ENCODE measurements at places on chromosomes 7 and 10.
A peak's percentile ranks its signal among the peaks of the same experiment; 100 is the strongest.

GRCh38 chr7:74544706-74545469 lies 91.2 kb downstream of the GTF2IRD1 start:
- DNase-seq: peak; percentile 31

DNA sequence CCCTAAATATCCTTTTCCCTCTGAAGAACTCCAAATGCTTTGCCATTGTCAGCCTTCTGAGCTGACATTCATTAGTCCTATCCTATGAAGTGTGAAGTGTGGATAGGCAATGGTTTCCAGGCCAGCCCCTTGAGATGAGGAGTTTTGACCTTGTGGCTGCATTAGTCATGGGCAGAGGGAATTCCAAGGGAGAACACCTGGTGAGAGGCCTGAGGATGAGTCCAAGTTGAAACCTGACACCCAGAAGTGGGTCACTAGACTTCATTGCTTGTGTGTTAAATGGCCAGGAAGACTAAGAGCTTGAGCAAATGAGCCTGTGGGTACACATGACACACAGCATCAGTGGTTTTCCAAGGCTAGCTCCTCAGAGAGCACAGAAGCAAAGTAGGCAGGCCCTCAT lies 260.8 kb downstream of the SKAP2 start:
- no peak for DNase-seq

- no peak for DNase-seq
Observed at GRCh38 chr10:113300617-113301016, 252.2 kb upstream of the HABP2 start.

DNA sequence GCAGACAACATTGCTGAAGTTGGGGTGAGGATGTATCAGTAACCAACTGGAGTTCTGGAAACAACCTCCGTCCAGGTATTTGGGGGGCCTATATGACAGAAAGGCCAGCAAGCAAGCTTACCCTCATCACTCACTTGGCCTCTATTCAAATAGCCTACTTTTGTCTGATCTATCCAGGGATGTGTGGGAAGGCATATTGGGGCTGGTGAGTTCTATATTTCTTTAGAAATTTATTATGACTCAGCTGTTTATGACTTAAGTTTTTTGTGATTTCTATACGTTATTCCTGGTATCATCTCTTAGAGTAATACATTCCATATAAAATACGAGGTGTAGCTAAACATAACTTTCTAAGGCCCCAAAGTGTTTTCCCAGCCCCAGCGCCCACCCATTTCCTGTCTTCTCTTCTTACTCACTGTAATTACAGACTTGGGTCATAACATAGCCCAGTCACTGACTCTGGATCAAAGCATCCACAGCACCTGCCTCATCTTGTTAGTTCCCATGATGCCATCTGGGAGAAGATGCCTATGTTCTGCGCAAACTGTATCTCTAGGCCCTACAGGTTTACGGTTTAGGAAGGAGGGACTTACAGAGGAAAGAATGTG lies 18.1 kb downstream of the GARS1 start:
- no peak for DNase-seq

DNA sequence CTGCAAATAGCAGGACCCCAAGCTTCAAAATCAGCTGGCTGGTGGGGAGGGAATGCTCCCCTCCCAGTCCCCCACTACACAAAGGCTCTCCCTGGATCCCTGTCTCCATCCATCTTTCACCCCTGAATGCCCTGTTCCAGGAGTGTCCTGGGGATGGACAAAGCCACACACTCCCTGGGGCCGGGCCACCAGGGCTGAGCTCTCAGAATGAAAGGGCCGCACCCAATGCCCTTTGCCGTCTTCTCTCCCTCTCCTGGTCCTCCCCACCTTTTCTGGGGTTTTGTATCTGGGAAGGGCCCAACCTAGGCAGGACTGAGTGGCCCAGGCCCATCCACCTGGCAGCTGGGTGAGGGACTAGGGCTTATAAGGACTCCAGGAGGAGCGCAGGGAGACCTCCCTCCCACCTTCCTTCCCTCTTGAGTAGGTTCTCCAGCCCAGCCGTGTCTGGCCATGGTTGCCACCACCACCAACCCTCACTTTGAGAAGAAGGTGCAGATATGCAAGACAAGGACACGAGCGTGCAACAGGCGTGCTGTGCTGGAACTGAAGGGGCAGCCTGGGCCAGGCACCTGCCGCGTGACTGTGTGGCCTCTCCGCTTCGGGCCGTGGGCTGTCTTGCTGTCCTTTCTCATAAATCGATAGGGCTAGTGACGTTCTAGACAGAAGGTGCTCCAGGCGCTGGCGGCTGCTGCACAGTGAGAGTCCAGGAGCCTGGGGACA lies 157.1 kb downstream of the TCERG1L start:
- no peak for DNase-seq

DNA sequence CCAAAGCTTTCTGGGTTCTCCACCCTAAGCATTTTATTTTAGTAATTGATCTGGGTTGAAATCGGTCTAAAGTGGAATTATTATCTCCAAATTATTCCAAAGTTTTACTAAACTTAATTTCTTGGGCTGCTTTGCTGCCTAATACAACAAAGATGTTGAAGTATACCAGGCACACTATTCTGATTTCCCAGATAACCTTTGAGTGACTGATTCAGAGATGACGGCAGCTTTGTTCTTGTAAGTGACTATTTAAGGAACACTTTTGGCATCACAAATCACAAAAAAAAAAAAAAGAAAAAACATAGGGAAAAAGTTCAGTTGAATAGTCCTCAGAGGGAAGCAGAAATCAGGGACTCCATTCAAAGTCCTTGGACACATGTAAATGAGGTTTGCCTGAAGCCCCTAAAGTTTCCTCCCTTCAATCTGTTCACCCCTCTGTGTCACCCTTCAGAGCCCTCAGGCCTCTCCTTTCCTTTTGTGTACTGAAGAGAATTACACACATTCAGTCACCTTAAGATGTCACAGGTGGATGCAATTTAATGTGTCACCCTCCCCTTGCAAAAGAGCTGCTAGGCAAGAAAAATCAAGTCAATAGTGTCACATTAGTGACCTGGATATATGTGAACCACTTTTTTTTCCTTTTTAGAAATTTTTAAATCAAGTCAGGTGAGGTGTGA lies 81.5 kb downstream of the RTKN2 start:
- no peak for DNase-seq
